Activated T-cell treated with anti-CD3 and anti-CD28 coated beads, Interleukin-2, amount 50 U/mL, for 1 hour (primary cell): ENCODE measurements at places on chromosomes 3 and 15.

DNA sequence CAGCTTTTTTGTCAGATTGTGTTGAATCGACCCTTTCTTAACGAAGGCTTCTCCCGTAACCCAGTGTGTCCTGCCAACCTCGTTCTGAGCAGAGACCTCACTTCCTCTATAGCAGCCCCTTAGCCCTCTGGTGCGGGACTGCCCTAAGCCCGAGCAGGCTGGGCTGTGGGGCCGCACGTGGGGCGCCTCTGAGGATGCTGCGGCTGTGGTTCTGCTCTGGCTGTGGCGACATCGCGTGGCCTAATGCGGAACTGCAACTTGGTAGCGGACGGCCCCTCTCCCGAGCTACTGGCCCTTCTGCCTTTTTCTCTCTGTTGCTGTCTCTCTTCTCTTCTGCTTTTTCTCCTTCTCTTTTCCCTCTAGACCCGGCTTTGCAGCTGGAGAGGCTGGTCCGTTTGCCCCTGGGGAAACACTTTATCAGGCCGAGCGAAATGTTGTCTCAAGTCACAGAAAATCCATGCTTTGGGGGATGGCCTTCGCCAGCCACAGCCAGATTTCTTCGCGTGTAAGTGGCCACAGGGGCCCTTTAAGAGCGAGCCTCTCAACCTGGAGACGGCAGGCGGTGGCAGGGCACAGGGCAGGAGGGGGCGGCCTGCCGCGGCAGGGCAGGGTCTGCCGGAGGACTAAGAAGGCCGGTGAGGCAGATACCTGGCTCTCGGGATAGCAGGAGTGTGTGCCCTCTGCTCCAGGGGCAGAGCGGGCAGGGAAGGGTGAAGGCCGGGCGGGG lies 19.4 kb upstream of the KIF23 start:
- peak; percentile 88 for DNase-seq

- DNase-seq: no peak
Measured at GRCh38 chr3:119976214-119976613, 118.0 kb downstream of the GSK3B start.

DNA sequence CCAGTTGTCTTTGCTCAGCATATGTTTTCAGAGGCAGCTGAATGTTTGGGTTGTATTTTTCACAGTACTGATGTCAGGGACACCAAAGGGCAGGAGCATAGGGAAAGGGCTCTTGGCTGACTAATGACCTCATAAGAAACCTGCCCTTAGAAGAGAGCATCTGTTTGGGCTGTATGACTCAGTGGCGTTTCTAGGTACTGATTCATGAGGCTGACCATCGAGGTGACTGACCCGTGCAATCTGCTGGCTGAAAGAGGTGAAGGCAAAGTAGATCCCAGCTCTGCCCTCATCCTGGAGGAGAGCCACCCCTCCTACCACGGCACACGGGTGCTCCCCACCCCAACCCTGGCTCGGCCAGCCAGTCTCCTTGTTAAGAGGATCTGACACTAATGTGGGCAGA lies 8.3 kb downstream of the LMCD1 start:
- no peak for DNase-seq

- no peak for DNase-seq
Measured at GRCh38 chr3:39809995-39810595, 686 bp downstream of the MYRIP start.

- DNase-seq: no peak
Measured at GRCh38 chr3:112030901-112031300, 3.6 kb upstream of the TMPRSS7 start.

GRCh38 chr3:106140431-106140830 lies 271.6 kb upstream of the CBLB start:
- DNase-seq: no peak
